Adrenal gland (tissue), 19 donors: ENCODE measurements at places on chromosomes 7 and 10. TPM values are rescaled to one million over a fixed set of nuclear protein-coding genes. Genes with fewer than 3 reads are reported as not detected.
A peak's percentile ranks its signal among the peaks of the same experiment; 100 is the strongest.

Gene PNLIPRP1
- total RNA-seq, result not detected

GRCh38 chr7:44226396-44226753 is 25.6 kb downstream of the YKT6 start:
- no peak overlapping the region for H3K27ac ChIP-seq
- no peak for DNase-seq
- H3K4me1 ChIP-seq, result no peaks in the 10 kb centered on the region
- no peak overlapping the region for H3K4me3 ChIP-seq
- no peaks in the 10 kb centered on the region for H3K36me3 ChIP-seq

DNA sequence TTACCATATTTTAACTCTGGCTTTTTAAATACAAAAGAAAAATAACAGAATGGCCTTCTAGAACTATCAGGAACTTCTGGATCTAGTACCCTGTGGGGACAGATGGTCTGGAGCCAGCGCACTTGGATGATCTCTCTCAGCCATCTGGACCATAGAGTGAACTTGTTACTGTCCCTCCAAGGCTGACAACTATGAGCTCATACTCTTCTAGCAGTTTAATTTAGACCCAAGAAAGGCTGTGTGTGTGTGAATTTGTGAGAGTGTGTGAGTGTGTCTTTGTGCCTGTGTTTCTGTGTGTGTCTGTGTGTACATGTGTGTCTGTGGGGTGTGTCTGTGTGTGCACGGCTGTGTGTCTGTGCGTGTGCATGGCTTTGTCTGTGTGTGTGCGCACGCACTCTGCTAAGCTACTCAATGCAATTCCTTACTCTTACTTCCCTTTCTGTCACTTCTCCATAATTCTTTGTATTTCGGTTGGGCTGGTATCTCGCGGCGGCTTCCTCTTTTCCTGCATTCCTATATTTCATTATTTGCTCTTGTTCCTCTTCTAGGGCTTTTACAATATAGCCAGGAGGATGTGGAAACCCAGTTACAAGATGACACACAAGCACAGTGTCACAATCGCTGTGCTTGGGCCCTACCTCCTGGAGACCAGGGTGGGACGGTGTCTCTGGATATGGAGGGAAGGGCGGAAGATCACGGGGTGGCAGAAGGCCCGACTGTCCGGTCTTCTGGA is 51.9 kb downstream of the IKZF1 start:
- H3K4me3 ChIP-seq, result no peak overlapping the region
- H3K27ac ChIP-seq, result peak overlapping the region; percentile 68
- H3K36me3 ChIP-seq, result no peaks in the 10 kb centered on the region
- H3K27me3 ChIP-seq, result no peaks in the 10 kb centered on the region
- H3K4me1 ChIP-seq, result no peaks in the 10 kb centered on the region
- peak; percentile 35 for DNase-seq

- no peaks in the 10 kb centered on the region for H3K27me3 ChIP-seq
- DNase-seq, result no peak
- H3K27ac ChIP-seq, result no peak overlapping the region
- no peaks in the 10 kb centered on the region for H3K4me1 ChIP-seq
These were observed 27.3 kb upstream of the AFAP1L2 start for GRCh38 chr10:114431414-114432135.

DNA sequence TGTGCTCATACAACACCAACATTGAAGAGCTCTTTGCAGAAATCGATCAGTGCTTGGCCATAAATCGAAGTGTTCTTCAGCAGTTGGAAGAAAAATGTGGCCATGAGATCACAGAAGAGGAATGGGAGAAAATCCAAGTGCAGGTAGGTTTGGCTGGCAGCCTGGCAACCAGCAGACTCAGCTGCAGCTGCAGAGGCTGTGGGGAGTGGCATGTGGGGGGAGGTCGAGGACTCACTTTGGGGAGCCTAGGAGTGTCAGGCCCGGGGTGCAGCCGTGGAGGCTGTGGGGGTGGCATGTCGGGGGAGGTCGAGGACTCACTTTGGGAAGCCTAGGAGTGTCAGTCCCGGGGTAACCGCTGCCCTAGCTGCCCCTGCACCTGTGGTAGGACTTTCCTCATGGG is 35.1 kb downstream of the RNF32 start:
- DNase-seq, result no peak
- no peak overlapping the region for H3K27ac ChIP-seq
- H3K4me3 ChIP-seq, result no peak overlapping the region
- peaks cover 21% of the 10 kb centered on the region for H3K36me3 ChIP-seq
- no peaks in the 10 kb centered on the region for H3K27me3 ChIP-seq

- H3K27me3 ChIP-seq, result peaks cover 5% of the 10 kb centered on the region
- no peak overlapping the region for H3K27ac ChIP-seq
- peak; percentile 24 for DNase-seq
- no peak overlapping the region for H3K4me3 ChIP-seq
- no peaks in the 10 kb centered on the region for H3K4me1 ChIP-seq
These were observed 193.5 kb downstream of the CFTR start for GRCh38 chr7:117673367-117673766.

DNA sequence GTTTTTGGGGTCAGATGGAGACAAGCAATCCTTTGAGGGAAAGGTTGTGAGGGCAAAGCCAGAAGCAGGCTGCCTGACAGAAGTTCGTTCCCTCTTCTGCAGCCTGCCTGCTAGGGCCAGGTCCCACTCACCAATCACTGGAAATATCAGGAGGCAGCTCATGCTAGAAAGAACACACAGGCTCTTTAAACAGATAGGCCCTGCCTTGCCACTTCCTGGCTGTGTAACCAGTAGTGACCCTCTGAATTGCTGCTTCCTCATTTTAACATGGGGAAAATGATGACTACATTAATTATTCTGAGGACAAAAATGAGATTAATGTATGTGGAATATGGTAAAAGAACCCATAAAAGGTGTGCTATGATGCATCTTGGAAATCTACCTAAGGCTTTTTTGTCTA is 50.5 kb upstream of the MRLN start:
- H3K4me3 ChIP-seq, result no peak overlapping the region
- H3K27ac ChIP-seq, result peak overlapping the region; percentile 34
- DNase-seq, result no peak
